ENCODE measurements at places on chromosomes 11 and 22.

DNA sequence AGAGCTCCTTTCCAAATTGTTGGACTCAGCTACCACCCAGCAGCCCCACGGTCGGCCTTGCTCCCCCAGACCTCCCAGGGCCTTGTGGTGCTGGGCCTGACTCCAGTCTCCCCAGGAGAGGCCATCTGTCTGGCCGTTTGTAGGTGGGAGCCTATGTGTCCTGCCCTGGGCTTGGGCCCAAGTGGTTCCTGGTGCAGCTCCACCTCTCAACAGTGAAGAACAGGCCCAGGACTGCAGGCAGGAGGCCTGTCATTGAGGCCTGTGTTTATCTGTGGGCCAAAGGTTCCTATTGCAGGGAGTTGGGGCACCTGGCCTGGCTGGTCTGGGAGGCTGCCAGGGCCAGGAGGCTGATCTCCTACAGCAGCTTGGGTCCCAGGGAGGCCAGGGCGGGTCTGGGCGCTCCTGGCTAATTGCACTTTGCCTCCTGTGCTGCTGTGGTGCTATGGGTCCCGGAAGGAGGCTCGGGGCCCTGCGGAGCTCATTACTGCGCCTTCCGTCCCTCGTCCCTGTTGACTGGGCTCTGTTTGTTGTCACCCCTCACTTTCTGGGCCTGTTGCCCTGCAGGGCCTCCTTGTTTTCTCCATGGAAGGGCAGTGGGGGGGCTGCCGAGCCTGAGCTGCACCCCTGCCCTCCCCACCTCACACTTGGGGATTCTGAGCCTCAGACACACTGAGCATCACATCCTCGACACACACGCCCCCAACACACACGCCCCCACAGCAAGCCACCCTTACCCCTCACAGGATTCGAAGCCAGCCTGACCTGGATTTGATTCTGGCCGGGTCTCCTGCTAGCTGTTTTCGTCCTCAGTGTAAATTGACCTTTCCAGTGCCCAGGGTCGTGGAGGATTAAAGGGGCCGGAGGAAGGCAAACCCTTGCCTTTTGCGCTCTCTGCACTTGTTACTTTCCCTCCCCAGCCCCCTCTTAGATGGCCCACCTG is 6.8 kb upstream of the OMP start:
- peak; percentile 92 for DNase-seq

GRCh38 chr11:115993590-115993989 is 489.4 kb upstream of the CADM1 start:
- no peak for DNase-seq

GRCh38 chr11:101555366-101555765 is 28.4 kb downstream of the TRPC6 start:
- DNase-seq, result no peak

GRCh38 chr22:16800358-16800757 is 24.9 kb downstream of the XKR3 start:
- no peak for DNase-seq

DNA sequence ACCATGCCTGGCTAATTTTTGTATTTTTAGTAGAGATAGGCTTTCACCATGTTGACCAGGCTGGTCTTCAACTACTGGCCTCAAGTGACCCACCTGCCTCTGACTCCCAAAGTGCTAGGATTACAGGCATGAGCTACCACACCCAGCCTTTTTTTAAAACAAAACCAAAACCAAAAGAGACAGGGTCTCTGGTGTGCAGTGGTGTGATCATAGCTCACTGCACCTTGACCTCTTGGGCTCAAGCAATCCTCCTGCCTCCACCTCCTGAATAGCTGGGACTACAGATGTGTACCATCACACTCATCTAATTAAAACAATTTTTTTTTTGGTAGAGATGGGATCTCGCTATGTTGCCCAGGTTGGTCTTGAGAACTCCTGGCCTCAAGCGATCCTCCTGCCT is 77.7 kb downstream of the PTPRJ start:
- DNase-seq, result no peak

DNA sequence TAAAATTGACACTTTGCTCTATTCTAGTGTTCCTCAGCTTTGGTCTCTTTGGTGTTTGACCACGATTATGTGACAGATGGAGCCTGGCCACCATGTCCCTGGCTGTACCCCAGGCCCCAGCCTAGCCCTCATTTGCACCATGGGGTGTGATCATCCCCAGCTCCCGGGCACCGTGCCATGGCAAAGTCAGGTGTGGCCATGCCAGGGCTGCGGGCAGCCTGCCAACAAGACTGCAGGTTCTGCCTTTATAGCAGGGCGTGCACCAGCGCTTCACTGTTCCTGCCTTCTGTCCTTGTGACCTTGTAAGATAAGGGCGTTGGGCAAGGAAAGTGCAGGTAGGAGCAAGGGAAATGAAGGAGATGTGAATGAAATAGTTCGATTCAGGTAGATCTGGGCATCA is 22.4 kb upstream of the APOBEC3A start:
- DNase-seq, result no peak

DNA sequence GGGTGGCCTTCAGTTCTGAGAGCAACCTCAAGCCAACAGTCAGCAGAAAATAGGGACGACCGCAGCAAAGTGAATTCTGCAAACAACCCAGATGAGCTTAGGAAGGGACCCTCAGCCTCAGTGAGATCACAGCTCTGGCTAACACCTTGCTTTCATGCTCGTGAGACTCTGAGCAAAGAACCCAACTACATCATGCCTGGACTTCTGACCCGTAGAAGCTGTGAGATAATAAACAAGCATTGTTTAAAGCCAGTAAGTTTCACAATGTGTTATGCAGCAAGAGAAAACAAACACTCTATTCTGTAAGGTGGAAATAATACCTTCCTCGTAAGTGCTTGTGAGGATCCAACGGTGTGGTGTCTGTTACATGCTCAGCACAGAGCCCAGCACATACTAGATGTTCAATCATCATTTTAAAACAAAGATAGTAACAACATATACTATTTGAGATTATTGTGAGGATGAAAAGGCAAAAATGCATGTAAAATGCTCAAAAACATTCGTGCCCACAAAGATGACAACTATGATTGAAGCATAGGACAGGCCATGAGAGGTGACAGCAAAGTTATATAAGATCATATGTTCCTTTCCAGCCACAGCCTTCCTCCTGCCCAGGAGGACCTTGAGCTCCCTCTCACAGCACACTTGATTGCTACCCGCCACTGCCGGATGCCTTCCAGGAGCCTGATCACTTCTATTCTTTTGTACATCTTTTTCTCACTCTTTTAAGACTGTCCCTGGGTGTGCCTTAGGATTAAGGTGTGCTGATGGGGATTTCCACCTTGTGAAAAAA is 433.3 kb downstream of the BUD13 start:
- DNase-seq, result no peak

DNA sequence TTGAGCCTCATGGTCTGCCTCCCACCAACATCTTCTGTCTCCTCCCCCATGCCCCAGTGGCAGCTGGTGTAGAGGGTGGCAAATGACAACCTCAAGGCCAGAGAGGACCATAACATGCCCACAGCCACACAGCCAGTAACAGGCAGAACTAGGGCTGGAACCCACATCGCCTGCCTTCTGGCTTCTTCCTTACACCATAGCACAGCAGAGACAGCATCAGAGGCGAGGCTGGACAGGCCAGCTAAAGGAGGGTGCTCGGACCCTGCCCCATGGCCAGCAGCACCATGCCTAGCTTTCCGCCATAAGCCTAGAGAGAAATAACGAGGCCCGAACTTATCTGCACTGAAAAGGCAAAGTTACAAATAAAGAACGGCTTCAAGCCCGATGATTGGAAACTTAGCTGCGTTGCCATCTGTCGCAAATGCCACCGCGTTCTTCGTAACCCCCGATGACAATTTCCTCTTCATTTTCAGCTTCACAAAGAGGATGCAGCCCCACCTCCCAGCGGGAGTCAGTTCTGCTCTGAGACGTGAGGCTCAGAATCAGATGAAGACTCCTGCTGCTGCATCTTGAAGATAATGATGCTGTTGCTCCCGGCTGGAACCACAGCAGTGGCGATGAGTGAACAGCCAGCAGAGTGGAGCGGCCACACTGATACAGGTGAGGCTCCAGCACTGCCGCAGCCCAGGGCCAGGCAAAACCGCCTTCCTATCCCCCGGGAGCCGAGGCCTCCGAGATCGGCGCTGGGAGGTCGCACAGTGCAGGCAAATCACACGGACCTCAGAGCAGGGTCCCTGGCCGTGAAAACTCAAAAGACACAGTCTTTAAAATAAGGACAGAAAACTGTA is 73.8 kb upstream of the RTL6 start:
- no peak for DNase-seq

DNA sequence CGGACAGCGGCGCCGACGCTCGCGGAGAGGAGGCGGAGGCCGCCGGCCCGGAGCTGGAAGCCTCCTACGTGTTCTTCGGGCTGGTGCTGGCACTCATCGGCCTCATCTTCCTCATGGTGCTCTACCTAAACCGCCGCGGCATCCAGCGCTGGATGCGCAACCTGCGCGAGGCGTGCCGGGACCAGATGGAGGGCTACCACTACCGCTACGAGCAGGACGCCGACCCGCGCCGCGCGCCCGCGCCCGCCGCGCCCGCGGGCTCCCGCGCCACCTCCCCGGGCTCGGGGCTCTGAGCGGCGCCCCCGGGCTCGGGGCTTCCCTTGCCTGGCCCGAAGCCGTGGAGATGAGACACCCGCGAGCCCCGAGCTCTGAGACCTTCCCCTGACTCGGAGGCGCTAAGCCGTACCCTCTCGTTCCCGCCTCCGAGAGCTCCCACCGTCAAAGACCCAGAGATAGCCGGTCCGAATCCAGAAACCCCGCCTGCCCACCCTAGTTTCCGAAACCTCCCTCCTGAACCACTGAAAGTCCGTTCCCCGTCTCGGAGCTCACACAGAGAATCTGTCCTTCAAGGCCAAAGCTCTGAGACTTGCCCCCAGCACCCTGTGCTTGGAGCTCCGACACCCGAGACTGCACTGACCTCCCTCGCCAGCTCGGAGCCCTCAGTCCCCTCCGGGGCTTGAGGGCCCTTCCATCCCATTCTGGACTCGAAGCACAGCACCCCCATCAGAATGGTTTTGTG is 1.5 kb downstream of the TPBGL start:
- peak; percentile 17 for DNase-seq

DNA sequence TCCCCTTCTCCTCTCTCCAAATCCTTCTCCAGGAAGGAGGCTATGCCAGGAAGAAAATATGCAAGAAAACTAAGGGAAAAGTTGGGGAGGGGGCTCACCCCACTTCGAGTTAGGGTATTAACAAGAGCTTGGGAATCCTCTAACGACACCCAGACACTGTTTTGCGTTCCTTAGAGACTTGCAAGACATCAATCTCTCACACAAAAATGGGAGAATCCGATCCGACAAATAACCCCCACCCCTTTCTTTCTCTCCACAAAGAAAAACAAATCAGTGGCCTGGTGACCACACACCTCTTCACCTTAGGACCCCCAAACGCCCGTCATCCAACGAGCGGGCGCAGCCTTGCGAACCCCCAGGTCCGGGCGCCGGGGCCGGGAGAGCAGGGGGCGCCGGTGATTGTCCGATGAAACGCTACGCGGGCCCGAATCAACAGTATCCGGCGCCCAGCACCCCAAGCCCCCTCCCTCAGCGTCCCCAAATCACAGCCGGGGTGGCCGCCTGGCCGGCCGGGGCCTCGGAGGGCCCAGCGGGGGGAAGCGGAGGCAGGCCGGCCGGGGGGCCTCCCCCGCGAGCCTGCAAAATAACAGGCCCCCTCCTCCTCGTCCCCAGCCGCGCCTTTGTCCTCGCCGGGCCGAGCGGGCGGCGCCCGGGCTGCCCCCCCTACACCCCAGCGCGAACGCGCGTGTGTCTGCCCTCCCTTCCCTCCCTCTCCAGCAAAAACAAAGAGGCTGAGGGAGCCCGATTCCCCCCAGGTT is 690 bp downstream of the CSNK1E start:
- no peak for DNase-seq

DNA sequence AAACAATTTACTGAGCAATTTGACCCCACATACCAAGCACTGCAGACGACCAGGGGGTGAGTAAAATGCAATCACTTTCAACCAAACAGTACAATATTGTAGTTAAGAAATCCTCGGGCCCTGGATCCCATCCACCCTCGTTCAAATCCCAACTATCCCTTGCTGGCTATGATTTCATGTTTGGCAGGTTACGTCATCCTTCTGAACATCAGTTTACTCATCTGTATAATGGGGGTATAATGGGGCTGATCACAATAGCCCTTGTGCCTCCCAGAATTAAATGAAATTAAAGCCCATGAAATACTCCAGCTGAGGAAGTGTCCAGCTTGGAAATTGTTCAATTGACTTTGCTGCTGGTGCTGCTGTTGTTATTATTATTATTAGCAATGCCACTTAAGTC is 20.6 kb downstream of the APLNR start:
- DNase-seq, result no peak

- DNase-seq, result no peak
Measured at GRCh38 chr11:10295064-10295901, 1.3 kb upstream of the SBF2 start.

DNA sequence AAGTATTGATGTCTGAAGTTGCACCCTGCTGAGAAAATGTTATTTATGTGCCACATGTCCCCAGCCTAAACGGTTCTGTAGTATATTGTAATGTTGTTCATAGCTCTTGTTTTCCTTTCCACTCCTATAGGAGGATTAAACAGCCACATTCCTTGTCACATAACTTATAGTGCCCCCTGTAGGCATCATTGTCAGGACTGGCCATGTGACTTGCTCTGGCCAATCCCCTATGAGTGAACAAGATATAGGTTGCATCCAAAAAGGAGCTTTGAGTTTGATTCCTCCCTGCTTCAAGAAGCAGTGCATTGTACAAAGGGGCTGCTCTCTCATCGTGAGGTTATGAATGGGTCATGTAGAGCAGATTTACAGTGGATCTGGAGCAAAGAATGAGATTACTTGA is 717.6 kb upstream of the ANO5 start:
- no peak for DNase-seq

DNA sequence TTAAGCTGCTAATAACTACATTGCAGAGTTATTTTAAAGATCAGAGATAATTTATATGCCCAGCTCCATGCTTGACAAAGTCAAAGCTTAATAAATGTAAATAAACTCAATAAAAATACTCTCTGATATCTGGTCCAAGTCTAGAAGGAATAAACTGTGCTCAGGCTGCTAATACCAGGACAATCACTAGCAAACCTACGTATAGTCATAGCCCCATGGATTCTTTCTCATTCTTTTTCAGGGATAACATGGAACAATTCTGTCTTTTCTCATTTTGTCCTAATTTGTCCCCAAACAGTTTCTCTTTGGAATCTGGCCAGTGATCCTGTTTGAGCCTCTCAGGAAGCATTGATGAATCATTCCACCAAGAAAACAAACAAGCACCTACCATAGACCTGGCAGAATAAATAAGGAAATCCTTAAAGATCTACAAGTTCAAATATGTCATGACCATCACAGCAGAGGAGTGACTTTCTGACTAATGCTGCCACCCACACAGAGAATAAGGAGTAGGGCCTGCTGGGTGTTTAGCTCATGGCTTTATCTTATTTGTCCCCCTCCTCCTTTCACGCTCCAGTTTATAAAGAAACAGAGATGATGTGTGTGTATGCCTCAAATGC is 14.1 kb upstream of the B3GNT6 start:
- no peak for DNase-seq

DNA sequence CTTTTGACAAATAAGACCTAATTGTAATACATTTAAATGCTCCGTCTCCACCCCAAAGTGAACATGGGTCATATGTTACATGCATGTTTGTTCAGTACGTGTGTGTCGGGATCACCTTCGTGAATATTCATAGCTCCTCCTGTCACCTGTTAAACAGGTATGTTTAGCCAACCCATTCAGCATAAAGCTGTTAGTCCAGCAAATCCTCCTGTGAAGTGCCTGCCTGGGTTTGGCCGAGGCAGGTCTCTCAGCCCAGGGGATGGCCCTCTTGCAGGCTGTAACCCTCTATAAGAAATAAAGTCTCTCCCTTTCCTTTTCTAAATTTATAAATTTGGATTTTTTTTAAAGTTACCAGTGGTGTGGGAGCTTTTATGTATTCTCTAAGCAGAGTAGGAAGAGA is 38.9 kb upstream of the NTM start:
- DNase-seq, result no peak

Data from NCI-H446 (cell line).